HFFc6 (cell line): ENCODE measurements at places on chromosomes 7 and 10.
A peak's percentile ranks its signal among the peaks of the same experiment; 100 is the strongest.

- peak; percentile 49 for DNase-seq
Observed at GRCh38 chr10:49600781-49601400, 9.2 kb upstream of the SLC18A3 start.

- DNase-seq, result no peak
Observed at GRCh38 chr7:116024826-116025809, 5.4 kb downstream of the TFEC start.

DNA sequence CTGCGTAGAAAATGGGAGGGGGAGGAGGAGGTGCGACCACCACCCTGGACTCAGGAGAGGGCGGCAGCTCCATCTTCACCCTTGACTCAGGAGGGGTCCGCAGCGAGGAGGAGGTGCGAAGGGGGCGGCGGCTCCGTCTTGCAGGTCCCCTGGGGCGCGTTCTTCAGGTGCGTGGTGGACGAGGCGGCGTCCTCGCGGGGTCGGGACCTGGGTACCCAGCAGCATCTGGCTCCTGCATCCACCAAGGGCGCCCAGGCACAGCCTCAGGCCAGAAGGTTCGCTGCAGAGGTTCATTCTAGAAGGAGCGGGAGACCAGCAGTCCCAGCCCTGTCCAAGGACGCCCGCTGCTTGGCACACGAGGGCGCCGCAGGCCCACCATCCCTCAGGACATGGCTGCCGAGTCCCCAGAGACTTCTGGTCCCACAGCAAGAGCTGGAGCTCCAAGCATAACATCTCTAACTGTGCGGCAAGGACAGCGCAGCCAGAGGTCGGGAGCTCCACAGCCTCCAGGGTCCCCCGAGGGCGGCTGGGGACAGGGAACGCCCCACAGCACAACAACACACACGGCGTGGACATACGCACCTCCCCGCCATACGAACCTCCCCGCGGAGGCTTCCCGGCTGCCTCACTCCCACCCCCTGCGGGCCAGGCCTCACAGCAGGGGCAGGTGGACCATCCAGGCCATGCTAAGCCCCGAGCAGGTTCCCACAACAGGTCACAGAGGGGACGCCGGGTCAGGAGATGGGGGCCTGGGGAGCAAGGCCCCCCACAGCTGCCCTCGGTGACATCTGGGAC, 16.8 kb upstream of the DPYSL4 start:
- no peak for DNase-seq

- DNase-seq, result no peak
Observed at GRCh38 chr7:107701191-107701590, 40.6 kb downstream of the SLC26A4 start.

- DNase-seq, result peak; percentile 33
Observed at GRCh38 chr10:94320285-94320914, 42.3 kb downstream of the NOC3L start.

DNA sequence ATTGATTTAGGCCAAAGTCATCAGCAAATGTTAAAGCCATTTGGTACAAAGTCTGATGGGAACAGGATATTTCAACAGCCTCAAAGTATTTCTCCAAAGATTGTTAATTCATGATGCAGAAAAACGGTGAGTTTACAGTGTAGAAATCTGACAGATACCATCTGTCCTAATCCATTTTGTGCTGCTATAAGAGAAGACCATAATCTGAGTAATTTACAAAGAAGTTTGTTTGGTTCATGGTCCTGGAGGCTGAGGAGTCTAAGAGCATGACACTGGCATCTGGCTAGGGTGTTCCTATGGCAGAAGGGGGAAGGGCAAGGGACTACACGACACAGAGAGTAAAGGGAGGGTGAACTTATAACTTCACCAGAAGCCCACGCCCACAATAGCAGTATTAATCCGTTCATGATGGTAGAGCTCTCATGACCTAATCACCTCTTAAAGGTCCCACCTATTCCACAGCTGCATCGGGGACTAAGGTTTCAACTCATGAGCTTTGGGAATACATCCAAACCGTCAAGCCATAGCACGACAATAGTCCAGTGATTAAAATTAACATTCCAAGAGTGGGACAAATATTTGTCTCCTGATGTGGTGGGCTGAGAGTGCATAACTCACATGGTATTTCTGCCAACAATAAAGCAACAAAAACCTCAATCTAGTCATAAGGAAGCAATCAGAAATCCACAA, 298.6 kb upstream of the AKR1E2 start:
- peak; percentile 63 for DNase-seq

- DNase-seq, result no peak
Observed at GRCh38 chr7:151229249-151229648, 2.2 kb upstream of the ABCF2 start.

GRCh38 chr7:80807166-80807900, 111.5 kb downstream of the SEMA3C start:
- DNase-seq, result peak; percentile 41

DNA sequence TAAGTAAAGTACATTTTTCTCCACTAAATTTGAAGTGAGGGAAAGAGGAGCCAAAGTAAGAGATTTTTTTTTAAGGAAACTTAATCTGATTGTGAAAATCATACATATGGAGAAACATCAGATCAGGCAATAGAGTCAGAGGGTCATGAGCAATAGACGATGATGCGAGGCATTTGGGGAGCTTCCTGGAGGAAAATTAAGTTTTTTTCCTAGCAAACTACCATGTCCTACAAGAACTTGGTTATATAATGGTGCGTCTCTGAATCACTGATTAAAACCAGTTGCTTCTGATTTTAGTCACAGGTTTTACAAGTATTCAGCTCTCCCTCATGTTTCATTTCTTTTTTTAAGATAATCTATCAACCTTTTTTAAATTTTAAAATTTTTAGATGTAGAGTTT, 52.1 kb upstream of the MTURN start:
- DNase-seq, result no peak

DNA sequence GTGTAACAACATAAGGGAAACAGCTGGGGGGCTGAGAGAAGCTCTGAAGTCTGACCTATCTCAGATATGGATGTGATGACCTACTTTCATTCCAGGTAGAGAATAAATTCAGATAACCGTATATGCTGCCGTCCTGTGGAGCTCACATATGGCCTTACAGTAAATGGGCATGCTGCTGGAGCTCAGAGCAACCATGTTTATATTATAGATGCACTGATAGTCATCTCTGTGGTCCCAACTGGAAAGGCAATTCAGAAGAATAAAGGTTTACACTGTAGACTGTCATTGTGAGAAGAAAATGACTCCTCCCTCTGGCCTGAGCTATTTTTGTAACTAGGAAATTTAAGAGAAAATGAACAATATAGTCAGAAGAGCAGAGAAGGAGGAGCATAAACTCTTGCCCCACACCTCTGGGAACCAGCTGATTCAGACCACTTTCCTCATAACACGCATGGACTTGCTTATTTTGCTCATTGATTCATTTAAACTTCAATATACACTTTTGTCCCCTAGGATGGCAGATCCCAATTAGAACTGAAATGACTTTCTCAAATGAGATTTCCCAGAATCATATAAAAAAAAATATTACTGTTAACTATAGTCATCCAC, 69.9 kb upstream of the NXPH1 start:
- DNase-seq, result no peak
